Liver (tissue), 10 donors: ENCODE measurements at places on chromosomes 4 and X. TPM values are rescaled to one million over a fixed set of nuclear protein-coding genes. Genes with fewer than 3 reads are reported as not detected.

PLXNB3 gene
- total RNA-seq: 0.42 TPM

DNA sequence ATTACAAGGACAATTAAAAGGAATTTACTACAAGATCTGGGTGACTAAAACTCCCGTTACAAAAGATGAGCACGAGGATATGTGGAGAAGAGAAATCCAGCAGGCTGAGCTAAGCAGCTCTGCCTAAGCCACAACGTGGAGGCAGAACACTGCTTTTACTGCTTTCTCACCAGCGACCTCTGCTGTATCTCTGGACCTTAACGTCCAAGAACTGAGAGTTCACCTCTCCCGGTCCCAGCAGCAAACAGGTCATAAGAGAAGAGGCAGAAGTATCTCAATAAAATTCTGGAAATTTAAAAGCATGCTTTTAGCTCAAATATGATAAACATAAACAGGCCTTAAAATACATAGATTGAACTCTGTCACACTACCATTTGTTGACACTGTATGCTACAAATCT lies 81.0 kb downstream of the ADGRA3 start:
- H3K4me3 ChIP-seq: no peak overlapping the region
- H3K4me1 ChIP-seq: peaks cover 30% of the 10 kb centered on the region
- no peak overlapping the region for H3K27ac ChIP-seq
- no peaks in the 10 kb centered on the region for H3K27me3 ChIP-seq
- no peak for DNase-seq

DNA sequence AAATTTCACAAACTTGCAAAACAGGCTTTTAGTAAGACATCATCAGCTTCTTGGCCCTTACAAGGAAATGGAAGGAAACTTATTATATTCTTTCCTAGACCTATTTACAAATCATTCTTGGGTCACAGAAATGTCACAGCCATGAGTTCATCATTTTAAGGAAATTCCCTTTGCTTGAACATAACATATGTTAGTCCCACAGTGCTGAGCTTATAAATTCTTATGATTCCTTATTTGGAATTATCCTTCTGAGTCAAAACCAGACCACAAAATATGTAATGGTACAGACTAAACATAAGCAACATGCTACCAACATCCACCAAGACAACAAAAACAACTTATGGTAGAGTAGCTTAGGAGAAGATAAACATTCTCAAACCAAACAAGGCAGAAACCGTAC lies 236.9 kb upstream of the CTSO start:
- H3K27me3 ChIP-seq: no peaks in the 10 kb centered on the region
- no peak overlapping the region for H3K27ac ChIP-seq
- no peak overlapping the region for H3K4me3 ChIP-seq
- H3K36me3 ChIP-seq: no peaks in the 10 kb centered on the region
- no peak for DNase-seq

- no peaks in the 10 kb centered on the region for H3K27me3 ChIP-seq
- DNase-seq: no peak
- no peaks in the 10 kb centered on the region for H3K4me1 ChIP-seq
- H3K36me3 ChIP-seq: peaks cover 2% of the 10 kb centered on the region
- peak overlapping the region; percentile 60 for H3K4me3 ChIP-seq
Measured at GRCh38 chrX:23782455-23782854, 518 bp upstream of the SAT1 start.

DNA sequence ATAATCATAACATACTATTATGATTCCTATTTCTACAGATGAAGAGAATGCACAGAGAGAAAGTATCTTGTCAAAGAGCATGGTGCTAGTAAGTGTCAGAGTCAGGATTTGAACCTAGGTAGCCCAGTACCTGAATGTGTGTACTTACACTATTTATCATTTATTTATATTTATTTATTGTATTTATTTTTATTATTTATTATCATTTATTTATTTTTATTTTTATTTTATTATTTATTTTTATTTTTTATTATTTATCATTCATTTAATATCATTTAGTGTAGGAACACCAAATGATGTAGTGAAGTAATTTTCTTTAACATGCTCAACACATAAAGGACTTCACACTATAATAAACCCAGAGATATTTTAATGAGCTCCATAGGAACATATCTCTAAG lies 209.4 kb upstream of the ZFP42 start:
- DNase-seq: no peak
- H3K4me1 ChIP-seq: no peaks in the 10 kb centered on the region
- H3K27ac ChIP-seq: no peak overlapping the region
- no peak overlapping the region for H3K4me3 ChIP-seq
- H3K36me3 ChIP-seq: no peaks in the 10 kb centered on the region
- no peaks in the 10 kb centered on the region for H3K27me3 ChIP-seq
